Uterus (tissue), 4 donors: ENCODE measurements at places on chromosomes 1 and 21.

DNA sequence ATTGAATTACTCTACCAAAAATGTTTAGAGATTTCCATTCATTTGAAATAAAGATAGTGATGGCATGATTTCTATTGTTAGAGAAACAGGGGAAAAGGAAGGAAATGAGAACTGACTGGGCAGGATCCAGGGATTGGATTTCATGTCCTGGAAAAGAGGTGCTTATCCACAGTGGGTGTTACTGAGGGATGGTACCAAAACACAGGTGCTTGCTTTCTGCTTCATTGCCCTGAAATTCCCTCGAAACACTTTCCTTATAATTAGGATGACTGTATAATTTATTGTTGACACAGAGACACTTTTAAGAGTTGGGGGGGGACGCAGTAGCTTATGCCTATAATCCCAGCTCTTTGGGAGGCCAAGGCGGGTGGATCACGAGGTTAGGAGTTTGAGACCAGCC, 185.0 kb upstream of the KCNK2 start:
- no peak for DNase-seq

- no peak for DNase-seq
Observed at GRCh38 chr1:87648323-87649119, 319.8 kb downstream of the LMO4 start.

DNA sequence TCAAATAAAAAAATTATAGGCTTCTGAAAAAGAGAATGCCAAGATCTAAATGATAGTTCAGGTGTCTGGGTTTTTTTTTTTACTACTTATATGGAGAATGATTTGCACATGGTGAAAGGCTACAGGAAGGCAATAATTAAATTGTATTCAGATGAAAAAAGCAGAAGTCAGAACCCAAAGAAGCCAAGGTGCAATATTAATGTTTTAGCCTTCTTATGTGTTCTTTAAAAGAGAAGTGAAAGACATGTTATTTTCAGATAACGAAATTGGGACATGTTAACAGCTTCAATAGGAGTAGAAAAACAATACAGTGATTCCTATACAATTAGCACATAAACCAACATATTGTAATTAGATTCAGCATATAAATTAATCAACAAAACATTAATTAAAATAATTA, 452.9 kb upstream of the PRMT6 start:
- DNase-seq: no peak

- no peak for DNase-seq
Observed at GRCh38 chr1:151570819-151571218, 30.7 kb downstream of the TUFT1 start.

- DNase-seq: no peak
Observed at GRCh38 chr1:8727809-8728213, 89.6 kb downstream of the RERE start.

DNA sequence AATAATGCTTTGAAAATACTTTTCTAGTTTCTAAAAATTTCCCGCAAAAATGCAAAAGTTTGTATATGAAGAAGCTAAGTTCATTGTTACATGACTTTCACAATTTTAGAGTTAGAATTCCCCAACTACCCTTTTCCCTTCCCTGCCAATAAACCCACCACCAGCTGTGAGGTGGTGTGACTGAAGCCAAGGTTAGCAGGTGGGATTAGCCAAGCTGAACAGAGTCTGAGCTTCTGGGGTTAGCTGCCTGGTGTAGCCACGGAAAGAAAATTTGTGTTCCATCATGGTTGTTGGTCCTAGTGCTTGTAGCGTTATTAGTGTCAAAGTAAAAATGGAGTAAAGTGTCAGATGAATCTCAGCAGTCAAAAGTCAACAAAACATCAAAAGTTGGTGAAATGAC, 110.9 kb downstream of the ASTN1 start:
- no peak for DNase-seq

DNA sequence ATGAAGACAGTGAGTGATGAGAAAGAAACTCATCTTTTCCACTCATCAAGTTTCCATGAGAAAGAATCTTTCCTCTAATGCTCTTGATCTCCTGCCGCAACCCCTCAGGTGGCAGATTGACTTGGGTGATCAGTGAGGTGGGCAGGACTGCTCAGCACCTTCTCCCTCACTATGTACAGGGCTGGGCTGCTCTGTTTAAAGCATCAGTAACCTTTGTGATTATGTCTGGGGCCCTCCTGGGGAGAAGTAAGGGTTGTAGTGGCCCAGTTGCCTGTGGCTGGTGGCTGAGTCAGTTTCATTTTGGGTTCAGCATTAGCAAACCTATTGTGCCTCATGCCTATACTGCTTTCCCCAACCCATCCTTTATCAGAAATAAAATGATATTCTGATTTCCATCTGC, 366.0 kb downstream of the TTLL7 start:
- DNase-seq: no peak

GRCh38 chr1:31101147-31101502, 35.6 kb upstream of the PUM1 start:
- DNase-seq: no peak

GRCh38 chr1:57506941-57507340, 83.1 kb upstream of the DAB1 start:
- no peak for DNase-seq

DNA sequence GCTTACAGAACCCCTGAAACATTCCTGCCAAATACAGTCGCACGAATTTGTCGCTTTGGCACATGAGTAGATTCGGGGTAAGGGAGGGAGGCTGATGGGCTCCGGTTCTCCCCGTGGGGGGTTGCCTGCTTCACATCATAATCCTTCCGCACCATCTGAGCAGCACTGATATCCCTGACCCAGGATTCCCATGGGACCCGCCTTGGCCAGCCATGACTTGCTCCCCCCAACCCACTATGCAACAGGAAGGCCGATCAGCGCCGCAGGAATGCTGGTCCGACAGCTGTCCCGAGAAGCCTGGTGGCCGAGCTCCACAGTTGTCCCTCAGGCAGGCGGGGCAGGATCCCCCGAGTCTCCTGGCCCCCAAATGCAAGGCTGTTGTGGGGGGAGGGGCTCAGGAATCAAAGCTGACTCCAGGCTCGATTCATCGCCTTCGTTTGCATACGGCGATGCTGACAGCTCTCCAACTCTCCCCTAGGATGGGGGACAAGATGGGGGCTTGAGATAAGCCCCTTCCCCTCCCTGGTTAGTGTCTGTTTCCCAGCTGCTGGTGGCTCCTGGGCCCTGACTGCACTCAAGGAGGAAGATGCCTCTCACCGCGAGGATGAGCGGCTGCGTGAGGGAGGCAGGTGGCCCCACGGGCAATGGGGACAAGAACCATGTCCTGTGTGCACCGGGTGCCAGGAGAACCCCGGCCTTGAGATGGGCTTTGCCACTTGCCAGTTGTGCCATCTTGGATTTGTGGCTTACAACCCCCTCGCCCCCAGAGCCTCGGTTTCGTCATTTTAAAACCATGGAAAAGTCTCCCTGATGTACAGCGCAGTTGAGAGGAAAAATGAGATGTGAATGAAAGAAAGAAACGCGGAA, 9.3 kb downstream of the DRAXIN start:
- DNase-seq: no peak

GRCh38 chr1:7427605-7428300, 343.3 kb upstream of the VAMP3 start:
- DNase-seq: no peak

- no peak for DNase-seq
Observed at GRCh38 chr1:173360487-173361063, 116.6 kb upstream of the PRDX6 start.

- DNase-seq: no peak
Observed at GRCh38 chr1:240526312-240526711, 85.6 kb downstream of the GREM2 start.

GRCh38 chr1:161307892-161308638, 1.7 kb downstream of the MPZ start:
- DNase-seq: no peak

DNA sequence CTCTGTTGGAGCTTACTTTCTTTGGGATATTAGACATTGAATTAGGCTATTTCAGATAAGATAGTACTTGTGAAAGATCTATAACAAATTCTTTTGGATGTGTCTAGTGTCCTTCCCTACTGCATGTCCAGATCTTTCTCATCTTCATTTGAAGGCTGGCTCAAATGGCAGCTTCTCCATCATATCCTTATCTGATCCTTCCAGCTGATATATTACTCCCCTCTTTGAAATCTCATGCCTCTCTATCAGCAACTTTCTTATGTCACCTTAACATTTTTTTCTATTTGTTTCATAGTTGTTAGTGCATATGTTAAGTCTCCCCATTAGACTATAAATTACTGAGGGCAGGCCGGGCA, 17.5 kb downstream of the CAP1 start:
- no peak for DNase-seq

DNA sequence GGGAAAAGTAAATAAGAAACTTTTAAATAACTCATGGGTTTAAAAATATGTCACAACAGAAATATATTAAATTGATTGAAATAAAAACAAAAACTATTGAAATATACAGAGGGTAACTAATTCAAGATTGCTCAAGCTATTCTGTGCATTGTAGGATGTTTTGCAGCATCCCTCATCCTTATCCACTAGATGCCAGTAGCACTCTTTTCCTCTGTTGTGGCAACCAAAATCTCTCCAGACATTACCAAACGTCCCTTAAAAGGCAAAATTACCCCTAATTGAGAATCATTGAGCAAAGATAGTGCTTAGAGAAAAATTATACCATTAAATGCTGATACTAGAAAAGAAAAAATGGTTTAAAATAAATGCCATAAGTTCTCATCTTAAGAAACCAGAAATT, 682.6 kb downstream of the RWDD3 start:
- no peak for DNase-seq

- no peak for DNase-seq
Observed at GRCh38 chr1:236808564-236809130, 13.6 kb downstream of the MTR start.

DNA sequence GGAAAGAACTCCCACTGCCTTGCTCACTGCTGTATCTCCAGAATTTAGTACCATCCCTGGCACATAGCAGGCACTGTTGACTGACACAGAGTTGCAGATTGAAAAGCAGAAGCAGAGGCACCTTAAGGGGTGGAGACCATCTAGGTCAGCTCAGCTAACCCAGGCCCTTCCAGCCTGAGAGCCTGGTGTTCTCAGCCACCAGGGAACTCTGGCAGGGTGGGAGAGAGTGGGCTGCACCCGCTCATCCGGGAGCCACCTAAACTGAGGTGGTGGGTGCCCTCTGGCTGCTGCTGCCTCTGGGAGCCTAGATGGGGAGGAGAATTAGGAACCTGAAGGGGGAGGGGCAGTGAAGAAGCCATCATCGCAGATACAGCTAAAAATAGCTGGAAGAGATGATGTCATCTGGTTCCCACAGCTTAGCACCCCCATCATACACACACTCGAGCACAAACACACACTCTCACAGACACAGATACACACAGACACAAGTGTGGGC, 1.5 kb upstream of the TSPAN1 start:
- no peak for DNase-seq

DNA sequence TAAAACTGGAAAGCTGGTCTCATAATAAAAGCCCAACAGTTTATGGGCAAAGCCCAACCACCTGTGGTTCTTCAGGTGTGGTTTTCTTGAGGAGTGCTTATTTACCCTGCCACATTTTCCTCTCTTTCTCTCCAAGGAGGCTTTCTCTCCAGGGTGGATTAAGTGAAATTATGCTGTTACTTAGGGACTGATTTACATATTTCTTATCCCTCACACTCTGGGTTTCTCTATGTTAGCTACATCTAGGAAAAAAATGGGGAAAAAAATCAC, 4.8 kb downstream of the TBX19 start:
- DNase-seq: no peak

GRCh38 chr1:82695443-82695842, 894.7 kb downstream of the ADGRL2 start:
- DNase-seq: no peak

- peak; percentile 81 for DNase-seq
Observed at GRCh38 chr1:231626535-231626950, at the start of gene DISC1. Gene DISC1, plus strand, starts transcription at chr1:231626790. Its CDS starts 78 bp downstream, at chr1:231626868.

DNA sequence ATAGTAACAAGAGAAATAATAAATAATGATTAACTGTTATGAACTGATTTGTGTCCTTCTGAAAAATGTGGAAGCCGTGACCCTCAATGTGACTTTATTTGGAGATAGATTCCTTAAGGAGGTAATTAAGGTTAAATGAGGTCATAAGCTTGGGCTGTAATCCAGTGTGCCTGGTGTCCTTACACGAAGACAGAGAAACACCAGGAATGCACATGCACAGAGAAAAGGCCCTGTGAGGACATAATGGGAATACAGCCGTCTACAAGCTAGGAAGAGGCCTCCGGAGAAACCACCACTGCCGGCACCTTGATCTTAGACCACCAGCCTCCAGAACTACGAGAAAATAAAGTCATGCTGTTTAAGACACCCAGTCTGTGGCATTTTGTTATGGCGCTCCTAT, 215.9 kb downstream of the NEGR1 start:
- DNase-seq: no peak

GRCh38 chr1:160776178-160776577, 19.8 kb upstream of the LY9 start:
- DNase-seq: no peak

DNA sequence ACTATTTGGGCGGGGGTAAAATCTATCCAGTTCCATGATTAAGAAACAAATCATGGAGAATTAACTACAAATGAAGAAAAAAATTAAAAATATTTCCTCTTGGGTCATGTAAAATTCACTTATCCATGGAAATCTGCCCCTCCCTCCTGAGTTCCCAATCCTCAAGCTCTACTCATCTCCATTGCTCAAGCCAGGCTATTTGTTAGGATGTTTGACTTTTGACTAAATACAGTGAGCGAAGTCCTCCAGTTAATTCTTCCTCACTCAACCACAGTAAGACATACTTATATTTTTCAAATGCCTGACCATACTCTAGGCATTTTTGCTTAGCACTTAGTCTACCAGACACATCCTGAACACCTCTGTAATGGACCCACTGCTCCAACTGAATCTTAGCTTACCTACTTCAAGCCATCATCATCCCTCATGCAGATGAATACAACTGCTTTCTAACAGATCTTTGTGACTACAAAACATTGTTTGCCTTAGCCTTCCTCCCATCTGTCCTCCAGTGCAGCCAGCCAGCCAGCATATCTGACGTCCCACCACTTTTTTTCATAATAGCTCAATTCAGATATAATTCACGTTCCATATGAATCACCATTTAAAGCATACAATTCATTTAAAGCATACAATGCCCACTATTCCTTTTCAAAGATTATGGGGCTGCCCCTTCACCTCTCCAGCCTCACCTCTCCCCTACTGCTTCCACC, 154.2 kb downstream of the RERE start:
- DNase-seq: no peak

DNA sequence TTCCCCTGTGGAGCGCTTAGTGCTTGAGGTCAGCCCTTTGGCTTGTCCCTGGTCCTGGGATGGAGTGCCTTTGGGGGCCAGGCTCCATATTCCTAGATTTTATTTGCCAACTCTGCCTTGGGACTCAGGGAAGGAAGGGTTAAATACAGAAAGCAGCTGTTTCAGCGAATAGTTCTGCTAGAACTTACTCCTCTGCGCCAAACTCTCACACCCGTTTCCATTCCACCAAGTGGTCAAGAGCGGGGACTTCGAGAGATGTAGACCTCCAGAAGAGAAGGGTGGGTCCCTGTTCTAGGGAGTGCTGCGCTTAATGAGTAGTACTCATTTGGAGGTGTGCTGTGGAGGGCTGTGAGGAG, 704 bp upstream of the TOMM40L start:
- DNase-seq: no peak
